ENCODE measurements at places on chromosomes 6 and 20. TPM values are rescaled to one million over a fixed set of nuclear protein-coding genes. Genes with fewer than 3 reads are reported as not detected.

The IPCEF1 gene
- total RNA-seq: 0.34 TPM

The TSPO2 gene
- not detected for total RNA-seq

The VGLL2 gene
- not detected for total RNA-seq

The PDE7B gene
- total RNA-seq: 0.34 TPM

The UST gene
- total RNA-seq: 5.2 TPM

The TSBP1 gene
- not detected for total RNA-seq

The MROH8 gene
- 0.13 TPM for total RNA-seq

DNA sequence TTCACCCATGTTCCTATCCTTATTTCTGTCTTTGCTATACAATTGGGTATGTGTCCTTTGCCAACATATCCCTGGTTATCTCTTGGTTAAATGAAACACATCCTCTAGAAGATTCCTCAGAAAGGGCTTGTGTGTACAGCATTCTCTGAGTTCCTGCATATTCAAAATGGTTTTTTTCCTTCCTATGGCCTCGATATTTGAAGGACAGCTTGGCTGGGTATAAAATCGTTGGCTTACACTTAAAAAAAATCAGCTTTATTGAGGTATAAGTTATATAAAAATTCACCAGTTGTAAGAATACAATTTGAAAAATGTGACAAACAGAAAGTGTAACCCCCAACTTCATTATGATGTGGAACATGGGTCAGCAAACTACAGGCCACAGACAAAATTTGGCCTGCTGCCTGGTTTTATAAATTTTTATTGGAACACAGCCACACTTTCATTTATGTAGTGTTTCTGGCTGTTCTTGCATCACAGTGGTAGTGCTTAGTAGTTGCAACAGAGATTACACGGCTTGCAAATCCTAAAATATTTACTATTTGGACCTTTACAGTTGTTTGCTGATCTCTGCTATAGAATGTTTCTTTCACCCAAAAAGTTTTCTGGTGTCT is 16.7 kb downstream of the PCMT1 start:
- no peak for DNase-seq

- no peak for DNase-seq
Observed at GRCh38 chr20:3406481-3407039, 909 bp downstream of the DNAAF9 start.

- no peak for DNase-seq
Observed at GRCh38 chr20:50191065-50191543, 474 bp downstream of the CEBPB start.

DNA sequence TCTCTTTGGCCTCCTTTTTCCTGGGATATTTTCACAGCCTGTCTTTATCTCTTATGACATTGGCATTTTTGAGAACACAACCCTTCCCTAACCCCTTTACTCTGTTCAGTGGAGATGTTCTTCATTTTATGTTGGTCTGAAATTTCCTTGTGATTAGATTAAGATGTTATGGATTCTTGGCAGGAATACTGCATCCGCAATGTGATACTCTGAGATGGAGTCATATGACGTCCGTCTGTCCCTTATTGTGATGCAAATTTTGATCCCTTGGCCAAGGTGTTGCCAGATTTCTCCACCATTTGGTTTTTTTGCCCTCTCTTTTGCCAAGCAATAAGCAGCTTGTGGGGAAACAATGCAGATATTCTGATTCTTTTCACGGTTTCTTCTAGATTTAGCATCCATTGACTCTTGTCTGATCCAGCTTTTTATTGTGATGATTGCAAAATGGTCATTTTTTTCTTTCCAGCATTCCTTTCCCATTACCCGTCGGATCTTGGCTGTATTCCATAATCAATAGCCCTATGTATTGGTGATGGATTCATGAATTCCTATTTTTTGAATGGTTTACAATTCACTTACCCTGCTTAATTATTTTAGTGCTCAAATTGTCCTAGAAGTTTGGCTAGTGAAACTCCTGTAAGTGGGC is 85.1 kb downstream of the NCOA3 start:
- no peak for DNase-seq
